ENCODE measurements at places on chromosomes 1 and 21.

- H3K27ac ChIP-seq = no peak overlapping the region
- no peak for DNase-seq
- no peaks in the 10 kb centered on the region for H3K4me1 ChIP-seq
Observed at GRCh38 chr1:48617252-48617651, 145.2 kb upstream of the SPATA6 start.

DNA sequence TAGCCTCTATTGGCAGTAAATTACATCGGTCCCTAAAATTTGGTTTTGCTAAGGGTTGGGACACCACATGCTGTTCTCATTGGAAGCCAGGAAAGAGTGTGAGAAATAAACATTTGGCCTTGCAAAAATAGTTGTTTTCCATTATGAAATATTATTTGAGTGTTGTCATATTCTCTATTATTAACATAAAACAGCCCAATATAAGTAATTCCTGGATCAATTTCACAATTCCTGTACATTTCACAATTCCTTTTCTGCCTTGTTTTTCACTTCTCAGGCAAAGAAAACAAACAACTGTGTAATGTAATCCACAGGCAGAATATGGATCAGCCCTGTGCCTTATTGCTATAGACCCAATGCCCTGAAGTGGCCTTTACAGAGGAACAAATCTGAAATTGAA, 40.5 kb downstream of the C1orf87 start:
- H3K27ac ChIP-seq = no peak overlapping the region
- H3K4me3 ChIP-seq = no peak overlapping the region
- DNase-seq = no peak
- no peaks in the 10 kb centered on the region for H3K27me3 ChIP-seq
- H3K4me1 ChIP-seq = no peaks in the 10 kb centered on the region
- no peaks in the 10 kb centered on the region for H3K36me3 ChIP-seq

DNA sequence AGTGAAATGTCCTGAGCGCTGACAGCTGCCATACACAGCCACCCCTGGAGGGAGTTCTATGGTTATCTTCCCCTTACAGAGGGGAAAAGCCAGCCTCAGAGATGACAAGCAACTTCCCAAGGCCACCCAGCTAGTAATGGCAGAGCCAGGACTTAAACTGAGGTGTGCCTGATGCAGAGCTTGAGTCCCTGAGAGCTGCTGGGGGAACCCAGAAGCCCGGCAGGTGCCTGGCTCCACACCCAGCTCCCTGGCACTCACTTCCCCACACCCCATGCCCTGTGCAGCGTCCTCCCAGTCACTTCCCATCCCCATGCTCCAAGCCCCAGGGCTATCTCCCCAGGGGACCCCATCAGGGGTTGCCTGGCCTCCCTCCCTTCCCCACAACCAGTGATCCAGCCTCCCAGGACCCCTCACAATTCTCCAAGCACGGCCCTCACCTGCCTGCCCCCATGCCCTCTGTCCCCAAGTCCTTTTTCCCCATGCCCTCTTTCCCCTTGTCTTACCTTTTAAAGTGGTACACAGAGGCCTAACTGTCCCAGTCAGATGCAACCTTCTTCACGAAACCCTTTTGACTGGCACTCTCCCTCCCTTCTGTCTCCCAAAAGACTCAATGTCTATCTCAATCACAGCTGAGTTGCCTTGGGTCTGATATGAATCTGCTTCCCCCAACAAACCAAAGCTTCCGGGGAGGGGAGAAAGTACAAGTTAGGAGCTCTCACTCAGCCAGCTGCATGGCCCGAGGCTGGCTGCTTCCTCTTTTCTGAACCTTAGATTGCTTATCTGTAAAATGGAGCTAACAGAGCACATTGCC, 39.8 kb upstream of the LRP8 start:
- H3K36me3 ChIP-seq = peaks cover 2% of the 10 kb centered on the region
- H3K27me3 ChIP-seq = peaks cover 2% of the 10 kb centered on the region
- peak overlapping the region; percentile 83 for H3K4me3 ChIP-seq
- peaks cover 16% of the 10 kb centered on the region for H3K4me1 ChIP-seq

- H3K4me3 ChIP-seq = peak overlapping the region; percentile 90
- H3K27me3 ChIP-seq = no peaks in the 10 kb centered on the region
- H3K36me3 ChIP-seq = peaks cover 55% of the 10 kb centered on the region
- H3K27ac ChIP-seq = peak overlapping the region; percentile 97
- H3K4me1 ChIP-seq = peaks cover 42% of the 10 kb centered on the region
- DNase-seq = peak; percentile 94
Observed at GRCh38 chr1:24535021-24535424, 20.9 kb upstream of the NCMAP start.

DNA sequence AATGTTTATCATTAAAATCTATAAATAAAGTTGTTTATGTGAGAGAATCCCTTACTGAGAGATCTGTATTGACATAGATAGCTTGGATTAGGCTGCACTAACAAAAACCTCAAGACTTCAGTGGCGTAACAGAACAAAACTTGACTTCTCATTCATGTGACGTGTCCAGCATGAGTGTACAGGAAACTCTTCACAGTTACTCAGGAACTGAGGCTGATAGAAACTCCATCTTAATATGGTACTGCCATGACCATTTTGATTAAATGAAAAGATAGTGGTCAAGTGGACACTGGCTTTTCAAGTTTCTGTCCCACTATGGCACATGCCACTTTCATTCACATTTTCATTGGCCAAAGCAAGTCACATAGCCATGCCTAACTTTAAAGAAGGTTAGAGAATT, 3.7 kb downstream of the ST3GAL3 start:
- H3K27me3 ChIP-seq = no peaks in the 10 kb centered on the region
- no peak for DNase-seq
- H3K36me3 ChIP-seq = peaks cover 13% of the 10 kb centered on the region
- H3K4me3 ChIP-seq = no peak overlapping the region
- H3K27ac ChIP-seq = no peak overlapping the region
- H3K4me1 ChIP-seq = peaks cover 30% of the 10 kb centered on the region

- H3K36me3 ChIP-seq = peaks cover 52% of the 10 kb centered on the region
- H3K27ac ChIP-seq = peak overlapping the region; percentile 94
- no peaks in the 10 kb centered on the region for H3K27me3 ChIP-seq
Observed at GRCh38 chr1:26890467-26890796, 349 bp upstream of the GPN2 start.

DNA sequence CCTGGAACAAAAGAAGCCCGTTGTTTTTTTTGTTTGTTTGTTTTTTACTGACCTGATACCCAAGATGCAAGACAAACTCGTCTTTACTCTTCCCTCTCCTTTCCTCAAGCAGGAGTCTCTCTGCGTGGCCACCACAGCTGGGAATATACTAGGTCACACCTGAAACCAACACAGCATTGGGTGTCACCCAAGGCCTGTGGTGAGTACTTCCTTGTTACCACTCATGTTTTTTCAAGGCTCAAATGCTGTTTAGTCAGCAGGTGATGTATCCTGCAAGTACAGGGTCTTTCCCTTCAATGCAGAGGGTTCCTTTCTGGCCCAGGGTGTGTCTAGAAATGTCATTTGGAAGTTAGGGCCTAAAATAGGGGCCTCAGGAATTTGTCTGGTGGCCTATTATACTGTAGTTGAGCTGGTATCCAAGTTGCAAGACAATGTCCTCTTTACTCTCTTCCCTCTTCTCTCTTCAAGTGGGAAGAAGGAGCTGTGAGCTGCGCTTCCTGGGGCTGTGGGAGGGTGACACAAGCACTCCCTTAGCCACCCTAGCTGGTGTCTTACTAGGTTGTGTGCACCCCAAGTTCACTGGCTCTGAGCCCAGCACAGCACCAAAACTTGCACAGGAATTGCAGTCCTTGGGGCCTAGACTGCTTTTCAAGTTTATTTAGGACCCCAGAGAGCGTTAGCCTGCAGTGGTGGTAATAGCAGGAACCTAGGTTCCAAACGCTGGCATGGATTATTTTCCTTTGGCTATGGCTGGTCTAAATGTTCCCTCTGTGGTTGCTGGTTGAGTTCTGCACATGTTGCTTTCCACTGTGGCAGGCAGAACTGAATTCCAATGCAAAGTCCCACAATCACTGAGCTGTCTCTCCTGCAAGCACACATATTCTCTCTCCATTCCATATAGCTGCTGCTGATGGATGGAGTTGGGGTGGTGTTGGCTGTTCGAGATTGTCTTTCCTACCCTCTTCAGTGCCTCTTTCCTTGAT, 91.4 kb upstream of the LYPLAL1 start:
- H3K4me1 ChIP-seq = no peaks in the 10 kb centered on the region
- no peaks in the 10 kb centered on the region for H3K36me3 ChIP-seq
- DNase-seq = no peak
- no peak overlapping the region for H3K4me3 ChIP-seq
- no peak overlapping the region for H3K27ac ChIP-seq
- no peaks in the 10 kb centered on the region for H3K27me3 ChIP-seq

DNA sequence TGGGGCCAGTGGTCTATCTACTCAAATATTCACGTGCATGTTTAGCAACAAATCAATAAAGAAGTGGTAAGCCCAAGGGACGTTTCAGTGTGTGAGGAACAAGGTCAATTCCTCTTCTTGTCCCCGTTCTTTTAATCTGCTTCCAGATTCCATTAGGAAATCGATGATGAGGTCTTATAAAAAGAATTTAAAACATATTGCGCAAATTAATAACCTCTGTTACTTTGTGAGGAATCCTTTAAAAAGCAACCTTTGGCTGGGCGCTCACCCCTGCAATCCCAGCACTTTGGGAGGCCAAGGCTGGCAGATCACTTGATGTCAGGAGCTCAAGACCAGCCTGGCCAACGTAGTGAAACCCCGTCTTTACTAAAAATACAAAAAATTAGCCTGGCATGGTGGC, 113.0 kb upstream of the TMPRSS2 start:
- no peaks in the 10 kb centered on the region for H3K36me3 ChIP-seq
- no peaks in the 10 kb centered on the region for H3K4me1 ChIP-seq

DNA sequence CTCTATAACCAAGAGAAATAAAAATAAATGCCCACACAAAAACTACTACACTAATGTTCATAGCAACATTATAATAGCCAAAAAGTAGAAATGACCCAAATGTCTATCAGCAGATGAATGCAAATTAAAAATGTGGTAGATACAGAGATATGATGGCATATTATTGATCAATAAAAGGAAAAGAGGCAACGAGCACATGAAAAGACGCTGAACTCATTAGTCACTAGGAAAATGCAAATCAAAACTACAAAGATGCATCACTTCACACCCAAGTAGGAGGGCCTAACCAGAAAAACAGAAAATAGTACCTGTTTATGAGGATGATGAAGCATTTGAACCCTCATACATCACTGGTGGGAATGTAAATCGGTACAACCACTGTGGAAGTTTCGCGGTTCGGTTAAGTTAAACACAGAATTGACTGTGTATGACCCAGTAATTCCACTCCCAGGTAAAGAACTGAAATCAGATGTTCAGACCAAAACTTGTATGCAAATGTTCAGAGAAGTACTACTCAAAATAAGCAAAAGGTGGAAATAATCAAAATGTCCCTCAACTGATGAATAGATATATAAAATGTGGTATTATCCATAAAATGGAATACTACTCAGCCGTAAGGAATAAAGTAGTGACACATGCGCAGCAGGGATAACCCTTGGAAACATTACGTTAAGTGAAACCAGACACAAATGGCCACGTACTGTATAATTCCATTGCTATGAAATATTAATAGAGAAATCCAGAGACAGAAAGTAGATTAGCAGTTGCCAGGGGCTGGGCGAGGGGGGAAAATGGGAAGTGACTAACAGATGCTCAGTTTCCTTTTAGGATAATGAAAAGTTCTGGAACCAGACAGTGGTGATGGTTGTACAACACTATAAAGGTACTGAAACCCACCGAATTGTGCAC, 3.1 kb downstream of the USP48 start:
- H3K27ac ChIP-seq = peak overlapping the region; percentile 99
- DNase-seq = peak; percentile 75
- no peaks in the 10 kb centered on the region for H3K27me3 ChIP-seq
- H3K4me1 ChIP-seq = peaks cover 36% of the 10 kb centered on the region

DNA sequence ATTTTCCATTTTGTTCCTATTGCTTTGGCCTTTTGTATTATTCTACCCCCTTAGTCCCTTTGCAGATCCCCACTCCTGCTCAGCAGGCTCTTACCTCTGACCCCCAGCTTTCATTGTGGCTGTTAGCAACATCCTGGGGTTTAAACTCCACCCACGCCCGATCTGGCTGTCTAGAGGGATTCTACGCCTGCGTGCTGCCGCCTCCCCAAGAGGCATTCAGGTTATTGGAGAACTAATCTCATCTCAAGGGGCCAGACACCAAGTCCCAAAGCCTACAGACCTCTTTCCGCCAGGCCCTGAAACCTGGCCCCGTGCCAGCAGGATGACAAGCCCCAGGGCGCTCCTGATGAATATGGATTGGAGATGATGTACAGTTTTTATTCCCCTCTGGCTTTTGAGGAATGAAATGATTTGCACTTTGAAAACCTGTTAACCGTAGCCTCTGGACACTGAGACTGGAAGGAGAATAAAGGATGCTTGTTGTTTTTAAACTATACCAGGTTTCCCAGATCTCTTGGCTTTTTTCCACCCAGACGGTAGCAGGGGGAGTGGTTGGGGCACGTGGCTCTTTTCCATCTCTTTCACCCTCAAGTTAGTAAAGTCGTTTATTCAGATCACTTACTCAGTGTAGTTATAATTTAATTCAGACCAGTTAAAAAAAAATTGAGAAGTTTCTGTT, 14.5 kb upstream of the IKBKE start:
- H3K4me3 ChIP-seq = no peak overlapping the region
- H3K36me3 ChIP-seq = peaks cover 57% of the 10 kb centered on the region
- no peak overlapping the region for H3K27ac ChIP-seq
- peaks cover 18% of the 10 kb centered on the region for H3K4me1 ChIP-seq
- DNase-seq = no peak
- H3K27me3 ChIP-seq = no peaks in the 10 kb centered on the region

DNA sequence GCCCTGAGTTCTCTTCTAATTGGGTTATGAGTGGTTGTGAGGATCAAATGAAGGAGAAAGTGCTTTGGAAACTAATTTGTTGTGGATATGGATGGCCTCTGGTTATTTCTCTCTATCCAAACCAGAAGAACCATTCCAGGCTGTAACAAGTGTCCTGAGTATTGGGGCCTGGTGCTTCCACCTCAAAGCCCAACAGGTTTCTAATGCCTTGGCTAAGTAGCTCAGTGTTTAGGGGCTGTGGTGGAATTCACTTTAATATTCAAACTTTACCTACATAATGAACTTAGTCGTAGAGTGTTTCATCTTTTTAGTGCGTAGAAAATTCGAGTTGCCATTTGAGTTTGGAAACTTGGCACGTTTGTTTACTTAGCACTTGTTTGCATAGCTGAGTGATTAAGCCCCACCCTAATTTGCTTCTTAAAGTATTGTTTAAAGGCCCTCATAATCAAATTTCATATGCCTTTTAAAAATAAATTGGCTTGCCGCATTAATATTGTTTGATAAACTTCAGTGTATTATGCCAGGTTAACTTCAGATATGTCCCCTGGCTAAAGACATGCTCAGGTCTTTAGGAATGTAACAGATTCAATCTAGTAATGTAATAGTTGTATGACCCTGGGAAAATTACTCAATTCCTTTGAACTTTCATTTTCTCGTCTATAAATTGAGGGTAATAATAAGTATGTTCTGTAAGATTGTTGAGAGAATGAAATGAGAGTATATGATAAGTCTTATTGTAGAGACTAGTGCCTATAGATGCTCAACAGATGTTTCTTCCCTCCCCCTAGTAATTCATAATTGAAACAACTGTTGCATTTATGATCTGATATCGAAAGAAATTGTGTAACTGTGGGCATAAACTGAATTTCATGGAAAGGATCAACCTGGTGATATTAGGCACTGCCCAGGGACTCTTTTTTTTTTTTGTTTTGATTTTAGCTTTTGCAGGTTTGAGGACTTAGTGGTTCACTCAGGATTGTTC, 1.6 kb downstream of the AGO4 start:
- H3K4me3 ChIP-seq = peak overlapping the region; percentile 86
- H3K27ac ChIP-seq = peak overlapping the region; percentile 76
- H3K27me3 ChIP-seq = peaks cover 1% of the 10 kb centered on the region
- DNase-seq = no peak
- H3K4me1 ChIP-seq = peaks cover 26% of the 10 kb centered on the region
